Motor neuron (in vitro differentiated cells): ENCODE measurements at places on chromosomes 1 and 21. TPM values are rescaled to one million over a fixed set of nuclear protein-coding genes. Genes with fewer than 3 reads are reported as not detected.

Gene RIMKLA
- total RNA-seq, result 6.3 and 6.5 TPM in 2 replicates

Gene ENAH
- 65.5 and 66.9 TPM in 2 replicates for total RNA-seq

Gene C1orf35
- total RNA-seq, result 12.7 and 18.5 TPM in 2 replicates

DNA sequence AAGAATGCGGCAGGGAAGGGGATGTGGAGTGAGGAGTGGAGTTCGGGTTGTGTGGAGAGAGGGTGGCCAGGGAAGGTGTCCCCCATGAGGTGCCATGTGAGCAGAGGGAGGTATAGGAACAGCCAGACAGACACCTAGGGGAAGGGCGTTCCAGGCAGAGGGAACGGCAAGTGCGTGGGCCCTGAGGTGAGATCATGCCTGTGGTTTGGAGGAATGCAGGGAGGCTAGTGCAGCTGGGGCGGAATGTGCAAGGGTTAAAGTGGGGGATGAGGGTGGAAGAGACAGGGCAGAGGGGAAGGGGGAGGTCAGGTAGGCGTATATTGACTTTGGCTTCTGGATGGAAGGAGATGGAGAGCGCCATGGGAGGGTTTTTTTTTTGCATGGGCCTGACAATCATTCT is 31.6 kb upstream of the PADI6 start:
- no peak for ATAC-seq

- ATAC-seq, result peak; percentile 97
These were observed 96.2 kb downstream of the GALNT2 start for GRCh38 chr1:230163205-230163604.

DNA sequence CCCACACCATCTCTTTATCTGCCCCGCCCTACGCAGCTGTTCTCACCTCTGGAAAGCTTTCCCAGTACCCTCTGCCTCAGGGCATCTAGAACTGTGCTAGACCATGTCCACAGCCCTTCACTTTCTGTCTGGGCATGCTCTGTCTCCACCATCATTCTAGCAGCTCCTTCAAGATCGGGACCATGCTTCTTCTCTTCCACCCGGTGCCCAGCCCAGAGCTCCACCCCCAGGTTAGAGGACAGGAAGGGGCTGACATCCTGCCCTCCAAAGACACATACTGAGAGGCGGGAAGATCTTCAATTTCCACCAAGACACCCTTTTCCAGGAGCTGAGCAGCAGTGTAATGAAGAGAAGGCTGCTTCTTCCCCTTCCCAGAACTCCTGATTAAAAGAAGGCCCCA is 27.7 kb upstream of the MEF2D start:
- no peak for ATAC-seq

GRCh38 chr1:104856091-104856490 is 1106.4 kb downstream of the AMY1C start:
- no peak for ATAC-seq

DNA sequence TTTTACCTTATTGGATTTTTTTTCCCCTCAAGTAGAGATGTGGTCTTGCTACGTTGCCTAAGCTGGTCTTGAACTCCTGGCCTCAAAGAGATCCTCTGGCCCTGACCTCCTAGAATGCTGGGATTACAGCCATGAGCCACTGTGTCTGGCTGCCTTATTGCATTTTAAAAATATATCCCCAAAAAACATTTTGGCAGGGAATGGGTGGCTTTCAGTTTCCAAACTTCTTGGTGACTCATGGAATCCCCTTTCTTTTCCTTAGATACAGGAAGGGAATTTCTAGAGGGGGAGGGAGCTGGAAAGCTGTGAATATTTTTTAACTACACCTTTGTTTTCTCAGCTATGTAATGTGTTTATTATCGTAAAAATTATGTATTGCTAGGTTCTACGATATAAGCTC is 73.3 kb downstream of the SNRPE start:
- no peak for ATAC-seq
